Stimulated activated CD4-positive, alpha-beta T cell treated with anti-CD3 and anti-CD28 coated beads, Interleukin-12 subunit alpha, Interleukin-12 subunit beta, amount 100 ng/mL, for 4 hours (primary cell): ENCODE measurements at places on chromosomes 6 and 20.

DNA sequence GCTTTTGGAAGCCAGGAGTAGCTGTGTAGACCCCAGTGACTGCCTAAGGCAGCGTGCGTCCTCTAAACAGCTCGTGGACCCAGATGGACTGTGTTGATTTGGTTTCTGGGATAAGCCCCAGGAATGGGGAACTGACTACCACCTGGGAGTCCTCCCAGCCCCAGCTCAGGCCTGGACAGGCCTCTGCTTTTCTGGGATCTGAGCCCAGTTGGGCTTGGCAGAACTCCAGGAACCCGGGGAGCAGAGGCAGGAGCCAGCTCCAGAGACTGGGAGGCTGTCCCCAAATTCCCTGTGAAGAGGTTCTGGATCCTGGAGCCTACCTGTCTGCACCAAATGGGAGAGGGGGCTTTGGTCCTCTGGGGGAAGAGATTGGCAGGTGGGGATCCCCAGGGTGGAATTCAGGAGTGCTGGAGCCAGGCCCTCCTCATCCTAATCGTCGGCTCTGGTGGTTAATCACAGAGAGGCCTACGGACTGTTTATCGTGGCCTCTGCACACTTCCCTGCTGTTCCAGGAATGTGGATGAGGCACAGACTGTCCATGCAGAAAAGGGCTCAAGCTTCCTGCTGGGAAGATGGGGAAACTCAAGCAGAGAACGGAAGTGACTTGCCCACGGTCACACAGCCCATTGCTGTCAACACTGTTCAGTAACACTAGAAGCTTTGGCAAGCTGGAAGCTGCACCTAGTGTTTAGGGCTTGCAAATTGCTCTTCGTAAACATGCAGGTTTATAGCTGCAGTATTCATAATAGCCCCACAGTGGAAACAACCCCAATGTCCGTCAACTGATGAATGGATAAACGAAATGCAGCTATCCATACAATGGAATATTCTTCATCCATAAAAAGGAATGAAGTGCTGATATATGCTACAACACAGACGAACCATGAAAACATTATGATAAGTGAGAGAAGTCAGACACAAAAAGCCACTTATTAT is 100.6 kb downstream of the KCNB1 start:
- no peak for DNase-seq

- no peak for DNase-seq
These were observed 187.0 kb downstream of the MTFR2 start for GRCh38 chr6:136063096-136063495.

GRCh38 chr6:15885624-15886023 is 222.8 kb upstream of the DTNBP1 start:
- DNase-seq = no peak

GRCh38 chr6:97842521-97842920 is 559.5 kb upstream of the MMS22L start:
- DNase-seq = no peak

GRCh38 chr6:7673063-7673536 is 52.8 kb upstream of the BMP6 start:
- DNase-seq = no peak

GRCh38 chr6:123888771-123889513 is 85.3 kb downstream of the NKAIN2 start:
- no peak for DNase-seq

GRCh38 chr20:49319208-49319809 is 41.5 kb upstream of the ZNFX1 start:
- no peak for DNase-seq

DNA sequence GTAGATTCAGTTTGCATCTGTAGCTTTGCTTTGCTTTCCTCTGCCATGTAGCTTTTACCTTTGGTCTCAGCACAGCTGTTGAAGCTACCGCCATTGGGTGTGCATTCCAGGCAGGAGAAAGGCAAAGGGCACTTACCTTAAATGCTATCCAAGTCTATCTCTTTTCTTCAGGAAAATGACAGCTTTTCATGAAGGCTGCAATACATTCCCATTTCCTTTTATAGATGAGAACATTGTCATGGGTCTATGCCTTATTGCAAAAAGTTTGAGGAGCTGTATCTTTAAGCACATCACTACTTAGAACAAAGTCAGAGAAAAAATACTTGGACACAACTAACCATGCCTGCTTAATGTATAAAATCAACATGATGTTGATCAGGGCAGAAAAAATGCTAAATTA is 266.8 kb downstream of the DOK5 start:
- DNase-seq = no peak

DNA sequence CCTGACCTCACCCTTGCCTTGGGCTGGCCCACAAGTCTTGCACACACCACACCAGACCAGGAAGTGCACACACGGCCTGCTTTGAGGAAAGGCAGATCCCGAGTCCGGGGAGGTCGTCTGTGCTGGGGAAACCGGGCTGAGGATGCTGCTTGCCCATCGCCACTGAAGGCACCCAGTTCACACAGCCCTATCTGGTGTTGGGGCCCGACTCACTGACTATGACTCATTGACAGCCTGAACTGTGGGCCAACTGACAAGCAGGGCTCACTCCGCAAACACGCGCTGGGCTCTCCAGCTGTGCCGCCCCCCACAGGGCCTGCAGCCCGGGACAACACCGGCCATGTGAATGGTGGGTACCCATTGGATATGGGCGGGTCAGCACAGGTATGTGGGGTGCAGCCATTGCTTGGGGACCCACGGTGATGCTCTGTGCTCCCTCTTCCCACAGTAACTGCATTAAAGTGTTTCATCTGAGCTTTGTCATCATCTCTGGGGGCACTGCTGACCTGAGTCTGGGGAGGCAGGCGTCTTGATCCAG is 1.6 kb downstream of the SAMD10 start:
- peak; percentile 54 for DNase-seq

DNA sequence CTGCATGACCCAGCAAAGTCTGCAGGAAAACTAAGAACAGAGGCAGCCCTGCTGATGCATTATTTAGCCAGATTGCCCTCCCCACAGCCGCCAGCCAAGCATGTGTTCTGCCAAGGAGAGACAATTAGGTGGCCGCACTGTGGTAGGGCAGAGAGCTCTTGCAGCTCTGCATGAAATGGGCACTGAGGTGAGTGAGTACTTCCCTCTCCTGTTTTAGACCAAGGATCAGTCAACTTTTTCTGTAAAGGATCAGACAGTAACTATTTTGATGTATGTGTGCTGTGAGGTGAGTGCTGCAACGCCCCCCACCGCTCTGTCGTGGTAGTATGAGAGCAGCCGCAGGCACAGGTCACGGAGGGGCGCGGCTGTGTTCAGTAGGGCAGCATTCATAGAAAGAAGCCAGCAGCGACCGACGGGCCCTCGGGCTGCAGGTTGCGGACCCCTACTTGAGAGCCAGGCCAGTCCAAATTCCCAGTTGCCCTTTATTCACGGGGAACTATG is 23.8 kb upstream of the FAM50B start:
- no peak for DNase-seq

GRCh38 chr6:5869261-5869660 is 137.5 kb downstream of the NRN1 start:
- DNase-seq = no peak

- no peak for DNase-seq
These were observed 147.9 kb downstream of the TPBG start for GRCh38 chr6:82511546-82511945.

GRCh38 chr6:9985481-9985880 is 429.4 kb downstream of the TFAP2A start:
- no peak for DNase-seq

GRCh38 chr6:75986935-75987334 is 85.5 kb downstream of the IMPG1 start:
- no peak for DNase-seq

GRCh38 chr20:3890999-3891929 is 2.1 kb downstream of the PANK2 start:
- no peak for DNase-seq

GRCh38 chr6:143232849-143233248 is 172.2 kb downstream of the AIG1 start:
- peak; percentile 12 for DNase-seq

DNA sequence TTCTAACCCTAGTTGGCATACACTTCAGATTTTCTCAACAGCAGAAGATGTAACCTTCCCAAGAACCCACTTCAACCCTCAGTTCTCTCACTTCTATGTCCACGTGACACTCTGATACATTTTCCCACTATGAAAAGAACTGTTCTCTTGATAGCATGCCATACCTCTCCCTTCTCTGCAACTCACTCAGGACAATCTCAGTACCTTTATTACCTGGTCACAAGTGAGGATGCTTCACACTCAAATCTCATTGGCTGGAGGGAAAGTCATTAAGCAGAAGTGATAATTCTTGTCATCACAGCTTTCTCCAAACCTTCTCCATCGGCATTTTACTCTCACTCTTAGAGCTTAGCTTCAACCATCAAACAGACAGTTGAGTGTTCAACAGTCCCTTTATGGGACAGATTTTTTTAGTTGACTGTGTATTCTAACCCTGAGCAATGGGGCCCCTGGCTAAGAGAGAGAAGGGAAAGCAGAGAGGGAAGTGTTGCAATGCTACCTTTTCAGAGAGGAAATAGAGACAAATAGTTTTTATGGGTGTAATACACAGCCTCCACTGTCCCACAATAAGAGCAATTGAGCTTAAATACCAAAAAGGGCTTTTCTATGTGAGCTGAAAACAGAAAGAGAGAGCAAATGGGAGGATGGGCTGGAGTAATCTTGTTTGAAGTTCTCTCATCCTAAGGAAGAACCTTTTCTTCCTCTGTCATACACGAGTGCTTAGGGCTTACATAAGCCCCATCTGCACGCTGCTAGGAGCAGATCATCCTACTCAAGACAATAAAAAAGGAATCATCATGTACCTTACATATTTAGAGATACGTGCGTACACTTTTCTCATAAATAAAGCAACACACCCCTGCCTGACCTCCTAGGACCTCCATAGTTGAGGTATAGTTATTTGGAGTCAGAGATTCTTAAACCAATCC is 16.0 kb downstream of the HLA-DPA1 start:
- no peak for DNase-seq

GRCh38 chr6:35083507-35083906 is 57.6 kb downstream of the TCP11 start:
- no peak for DNase-seq

- DNase-seq = no peak
These were observed 317.8 kb downstream of the CENPW start for GRCh38 chr6:126657561-126658175.

- DNase-seq = no peak
These were observed 21.6 kb upstream of the MAFB start for GRCh38 chr20:40710603-40711002.

DNA sequence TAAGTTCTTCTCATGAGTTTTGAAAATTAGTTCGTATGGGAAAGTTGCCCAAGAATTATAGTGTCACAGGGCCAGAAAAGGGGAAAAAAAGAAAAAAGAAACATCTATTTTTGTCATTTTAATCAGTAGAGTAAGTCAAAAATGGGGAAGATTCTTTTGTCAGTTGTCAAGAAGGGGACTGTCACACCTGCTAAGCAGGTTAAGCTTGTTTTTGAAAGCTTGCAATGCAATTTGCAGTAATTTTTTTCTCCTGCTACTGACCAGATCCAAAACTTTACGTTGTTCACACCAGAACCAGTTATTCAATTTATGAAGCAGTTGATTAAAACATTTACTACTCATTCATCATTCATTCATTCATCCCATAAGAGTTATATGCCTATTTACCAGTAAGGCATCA is 171.4 kb downstream of the SOX4 start:
- no peak for DNase-seq

- no peak for DNase-seq
These were observed 3.9 kb upstream of the SYS1 start for GRCh38 chr20:45359069-45359405.

- no peak for DNase-seq
These were observed 1.4 kb downstream of the FYN start for GRCh38 chr6:111871725-111872400.

GRCh38 chr20:16272780-16273360 is 300.4 kb downstream of the KIF16B start:
- no peak for DNase-seq

- no peak for DNase-seq
These were observed 98.6 kb upstream of the CLDN20 start for GRCh38 chr6:155165029-155165710.

GRCh38 chr6:36075656-36076055 is 48.0 kb downstream of the MAPK14 start:
- no peak for DNase-seq

DNA sequence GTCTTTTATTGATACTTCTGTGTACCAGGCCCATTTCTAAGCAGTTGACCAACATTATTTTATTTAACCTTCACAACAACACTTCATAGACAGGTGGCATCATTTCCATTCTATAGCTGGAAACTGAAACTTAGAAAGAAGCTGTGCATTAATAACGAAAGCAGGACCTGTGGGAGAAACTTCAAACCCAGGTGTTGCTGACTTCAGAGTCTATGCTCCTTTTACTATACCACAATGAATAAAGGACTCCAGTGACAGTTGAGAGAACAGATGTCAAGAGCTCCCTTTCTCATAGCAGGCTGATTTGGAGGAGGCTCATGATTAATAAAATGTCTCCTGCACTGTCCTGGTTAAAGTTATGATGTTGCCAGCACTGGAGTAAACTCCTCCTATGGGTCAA is 56.6 kb upstream of the POU3F2 start:
- no peak for DNase-seq

DNA sequence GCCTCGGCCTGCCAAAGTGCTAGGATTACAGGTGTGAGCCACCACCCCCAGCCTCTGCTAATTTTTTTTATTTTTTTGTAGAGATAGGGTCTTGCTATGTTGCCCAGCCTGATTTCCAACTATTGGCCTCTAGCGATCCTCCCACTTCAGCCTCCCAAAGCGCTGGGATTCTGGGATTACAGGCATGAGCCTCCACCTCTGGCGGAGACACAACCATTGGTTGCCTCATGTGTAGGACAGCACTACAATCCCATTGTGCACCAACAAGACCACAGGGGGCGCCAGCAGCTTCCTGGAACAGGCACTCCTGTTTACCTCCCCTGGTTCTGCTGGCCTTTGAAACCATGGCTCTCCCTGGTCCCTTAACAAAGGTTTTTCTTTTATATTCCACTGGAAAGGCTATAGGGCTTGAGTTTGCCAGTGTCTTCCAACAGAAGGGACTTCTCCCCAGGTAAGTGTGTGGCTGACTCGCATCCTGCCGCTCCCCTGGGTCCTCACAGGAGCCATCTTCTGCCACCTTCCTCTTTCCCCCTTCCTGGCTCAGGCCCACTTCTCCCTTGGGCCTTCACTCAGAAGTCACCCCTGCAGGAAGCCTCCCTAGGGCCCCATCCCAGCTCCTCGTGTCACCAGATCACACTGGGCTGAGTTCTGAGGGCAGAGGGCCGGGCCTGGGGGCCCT is 39.2 kb upstream of the TLDC2 start:
- peak; percentile 37 for DNase-seq

DNA sequence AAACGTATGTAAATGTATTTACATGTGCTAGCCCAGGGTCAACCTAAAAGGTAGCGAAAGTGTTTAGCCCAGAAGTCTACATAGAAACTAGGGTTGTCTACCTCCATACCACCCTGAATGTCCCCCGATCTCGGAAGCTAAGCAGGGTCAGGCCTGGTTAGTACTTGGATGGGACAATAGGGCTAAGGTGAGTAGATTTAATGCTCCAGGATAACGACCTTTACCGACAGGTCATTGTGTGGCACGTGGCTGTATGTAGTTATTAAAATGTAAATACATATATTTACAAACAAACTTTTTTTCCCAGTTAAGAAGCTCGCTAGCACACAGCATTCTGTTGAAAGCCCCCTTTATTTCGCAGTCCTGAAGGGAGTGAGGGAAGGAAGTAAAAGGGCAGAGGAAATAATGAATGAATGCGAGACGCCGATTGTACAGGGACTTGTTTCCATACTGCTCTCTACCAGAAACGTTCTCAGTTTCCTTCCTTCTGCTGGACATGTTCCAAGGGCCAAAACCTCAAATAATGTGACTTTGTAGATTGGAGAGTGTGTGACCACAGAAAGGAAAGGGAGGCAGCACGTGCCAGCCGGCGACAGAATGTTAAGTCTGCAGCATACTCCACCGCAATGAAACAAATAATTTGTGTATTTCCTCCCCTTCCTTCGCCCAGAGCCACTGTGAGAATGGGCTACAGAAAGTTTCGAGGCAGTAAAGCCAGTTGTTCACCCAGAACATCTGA is 612 bp downstream of the ADAT2 start:
- no peak for DNase-seq
